ENCODE measurements at places on chromosomes 3 and 15.

DNA sequence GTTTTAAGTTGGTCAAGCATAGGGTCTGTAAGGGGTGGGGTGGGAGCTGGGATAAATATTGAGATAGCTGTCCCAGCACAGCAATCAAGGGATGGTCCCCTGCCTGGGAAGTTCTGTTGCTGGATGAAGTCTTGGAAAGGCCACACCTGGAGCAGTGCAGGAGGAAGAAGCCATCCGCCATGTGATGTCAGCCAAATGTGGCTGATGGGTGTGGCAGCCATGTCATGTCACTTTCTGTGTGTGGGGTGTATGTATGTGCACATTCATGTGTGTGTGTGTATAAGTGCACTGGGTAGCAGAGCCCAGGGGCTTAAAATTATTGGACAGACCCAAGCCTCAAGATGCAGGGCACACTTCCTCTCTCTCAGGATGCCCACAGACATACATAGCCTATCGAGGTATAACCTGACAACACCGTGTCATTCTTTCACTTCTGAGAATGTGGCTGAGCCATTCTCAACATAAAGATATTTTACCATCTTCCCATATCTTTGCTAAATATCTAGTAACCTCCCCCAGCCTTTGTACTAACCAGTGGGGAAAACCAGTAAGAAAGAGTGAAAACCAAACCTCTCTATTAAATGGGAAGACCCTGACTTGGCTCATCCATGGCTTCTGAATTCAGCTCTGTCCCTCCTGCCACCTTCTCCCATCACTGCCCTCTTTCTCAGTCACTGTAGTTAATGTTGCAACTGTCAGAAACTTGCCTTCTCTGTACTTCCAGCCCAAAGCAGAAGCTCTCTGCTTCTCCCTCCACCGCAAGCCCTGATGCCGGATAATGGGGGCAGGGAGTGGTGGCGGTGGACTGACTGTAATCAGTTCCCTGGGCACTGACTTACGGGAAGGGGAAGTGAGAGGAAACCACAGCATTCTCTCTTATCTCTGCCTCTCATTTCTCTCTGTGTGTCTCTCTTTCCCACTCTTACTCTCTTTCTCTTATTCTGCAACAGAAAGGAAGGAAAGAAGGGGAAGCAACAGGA, 11.2 kb downstream of the TNFSF10 start:
- peak; percentile 23 for DNase-seq

DNA sequence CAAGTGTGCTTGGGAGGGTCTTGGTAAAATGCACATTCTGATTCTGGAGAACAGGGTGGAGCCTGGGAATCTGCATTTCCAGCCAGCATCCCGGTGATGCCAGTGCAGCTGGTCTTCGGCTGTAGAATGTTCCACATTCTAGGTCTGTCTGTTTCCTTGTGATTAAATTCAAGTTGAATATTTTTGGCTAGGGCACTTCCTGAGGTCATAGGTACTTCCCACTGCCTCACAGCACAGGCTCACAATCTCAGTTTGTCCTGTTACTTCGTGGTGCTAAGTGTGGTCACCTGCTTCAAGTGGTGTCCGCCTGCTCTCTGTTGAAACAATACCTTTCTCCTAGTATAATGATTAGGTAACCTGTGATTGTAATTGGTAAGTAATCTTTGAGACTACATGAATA, 40.1 kb downstream of the FLNB start:
- DNase-seq, result no peak

- DNase-seq, result no peak
Measured at GRCh38 chr15:47384776-47385175, 332.5 kb upstream of the SEMA6D start.

DNA sequence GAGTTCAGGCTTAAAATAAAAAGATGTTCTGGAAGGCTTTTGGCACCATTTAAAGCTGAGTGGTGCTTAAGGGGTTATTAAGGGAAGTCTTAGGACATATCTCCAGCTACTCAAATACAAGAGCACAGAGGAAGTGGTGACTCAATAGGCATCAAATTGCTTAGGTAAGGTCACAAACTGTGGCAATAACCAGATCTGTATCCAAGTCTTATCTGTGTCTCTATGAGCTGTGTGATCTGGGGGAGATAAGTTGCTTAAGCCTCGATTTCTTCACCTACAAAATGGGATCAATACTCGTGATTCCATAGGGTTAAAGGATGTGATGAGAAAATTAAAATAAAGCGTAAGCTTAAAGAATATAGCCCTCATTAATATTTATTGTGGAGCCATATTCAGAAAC, 7.6 kb downstream of the HDC start:
- DNase-seq, result no peak

GRCh38 chr3:121405631-121406030, 140.2 kb downstream of the POLQ start:
- no peak for DNase-seq

DNA sequence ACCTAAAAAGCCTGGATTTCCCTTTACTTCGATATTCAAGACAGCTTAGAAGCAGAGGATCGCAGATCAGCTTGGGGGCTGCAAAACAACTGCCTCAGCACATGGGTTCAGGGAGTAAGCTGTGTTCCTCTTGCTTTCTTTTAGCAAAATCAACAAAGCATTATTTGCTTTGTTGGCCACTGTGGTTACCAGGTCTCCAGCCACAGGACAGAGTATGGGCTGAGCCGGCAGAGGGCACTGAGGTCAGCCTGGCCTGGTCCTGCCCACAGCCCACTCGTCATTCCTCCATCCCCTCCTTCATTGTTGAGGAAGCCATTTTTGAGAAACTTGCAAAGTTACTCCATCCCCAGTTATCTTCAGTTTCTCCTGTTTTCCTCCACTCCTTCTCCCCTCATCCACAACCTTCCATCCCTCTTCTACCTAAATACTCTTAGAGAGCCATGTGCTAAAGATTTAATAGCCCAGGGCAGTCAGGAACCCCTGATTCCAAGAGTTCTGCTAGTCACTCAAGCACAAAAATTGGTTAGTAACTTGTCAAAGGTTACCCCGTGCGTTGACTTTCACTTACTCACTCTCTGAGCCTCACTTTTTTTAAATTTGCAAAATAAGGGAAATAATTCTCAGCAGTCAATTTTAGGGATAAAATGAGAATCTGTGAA, 60.0 kb upstream of the HES1 start:
- DNase-seq, result no peak

DNA sequence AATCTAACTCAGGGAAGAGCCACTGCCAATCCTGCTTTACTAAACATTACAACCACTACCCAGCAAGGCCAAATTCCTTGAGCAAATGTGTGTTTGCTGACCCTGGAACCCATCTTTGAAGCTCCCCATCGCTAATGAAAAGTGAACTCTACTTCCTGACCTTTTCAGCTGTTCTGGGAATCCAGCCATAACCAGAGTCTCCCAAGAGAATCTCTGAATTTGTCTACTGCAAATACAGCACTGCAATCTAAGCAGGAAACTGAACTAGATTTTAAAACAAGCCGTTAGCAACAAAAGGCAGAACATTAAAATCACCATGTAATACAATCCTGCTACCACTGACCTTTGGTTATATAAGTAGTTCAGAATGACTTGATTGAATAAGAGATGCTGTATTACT, 309.2 kb downstream of the MAGI1 start:
- DNase-seq, result no peak

DNA sequence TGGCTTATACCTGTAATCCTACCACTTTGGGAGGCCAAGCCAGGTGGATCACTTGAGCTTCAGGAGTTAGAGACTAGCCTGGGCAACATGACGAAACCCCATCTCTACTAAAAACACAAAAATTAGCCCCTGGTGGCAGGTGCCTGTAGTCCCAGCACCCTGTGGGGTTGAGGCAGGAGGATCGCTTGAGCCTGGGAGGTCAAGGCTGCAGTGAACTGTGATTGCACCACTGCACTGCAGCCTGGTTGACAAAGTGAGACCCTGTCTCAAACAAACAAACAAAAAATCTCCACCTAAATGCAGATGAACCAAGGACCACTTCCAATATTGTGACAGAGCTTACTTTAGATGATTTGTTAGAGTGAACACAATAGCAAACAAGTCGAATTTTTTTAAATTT, 53.7 kb downstream of the TP53BP1 start:
- DNase-seq, result no peak

- no peak for DNase-seq
Measured at GRCh38 chr3:43426388-43426787, 140.0 kb downstream of the SNRK start.

GRCh38 chr3:8147711-8148110, 353.9 kb upstream of the LMCD1 start:
- DNase-seq, result no peak

GRCh38 chr3:182122779-182123178, 411.1 kb downstream of the SOX2 start:
- no peak for DNase-seq

- DNase-seq, result no peak
Measured at GRCh38 chr15:39202641-39203040, 378.2 kb upstream of the THBS1 start.

DNA sequence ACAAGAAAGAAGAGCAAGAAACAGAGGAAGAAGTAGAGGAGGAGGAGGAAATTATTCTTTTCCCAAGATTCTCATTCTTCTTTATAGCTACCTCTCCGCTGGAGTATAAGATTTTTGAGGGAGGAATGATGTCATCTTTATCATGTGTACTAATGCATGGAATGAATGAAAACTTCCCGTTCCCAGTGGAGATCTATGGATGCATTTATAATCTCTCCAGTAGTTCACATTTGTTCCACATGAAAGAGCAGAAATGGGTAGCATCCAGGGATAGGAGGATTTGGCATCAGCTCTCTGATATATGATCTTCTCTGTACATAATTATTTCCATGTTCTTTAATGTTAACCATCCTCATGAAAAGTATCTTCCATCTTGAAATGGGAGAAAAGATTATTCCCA, 244.4 kb downstream of the ADAMTSL3 start:
- DNase-seq, result no peak

DNA sequence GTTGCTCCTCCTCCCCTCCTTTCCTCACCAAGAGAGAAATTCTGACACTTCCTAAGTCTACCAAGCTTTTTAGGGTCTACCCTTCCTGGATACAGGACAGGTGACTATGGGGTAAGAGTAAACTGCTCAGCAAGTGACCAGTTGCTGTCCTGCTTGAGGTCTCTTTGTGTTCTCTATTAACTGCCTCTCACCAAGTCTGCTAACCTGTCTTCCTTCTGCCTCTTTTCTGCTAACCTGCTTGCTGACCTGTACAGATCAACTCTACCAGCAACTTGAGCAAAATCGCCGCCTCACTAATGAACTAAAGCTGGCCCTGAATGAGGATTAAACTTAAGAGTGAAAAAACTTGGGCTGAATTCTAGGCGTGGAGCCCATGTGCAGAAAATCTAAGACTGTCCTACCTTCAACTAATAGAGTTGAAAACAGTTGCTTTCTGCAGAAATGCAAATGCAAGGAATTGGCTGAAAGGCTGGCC, 27.1 kb downstream of the TPM1 start:
- no peak for DNase-seq

GRCh38 chr15:70245932-70246622, 148.4 kb upstream of the TLE3 start:
- peak; percentile 52 for DNase-seq

DNA sequence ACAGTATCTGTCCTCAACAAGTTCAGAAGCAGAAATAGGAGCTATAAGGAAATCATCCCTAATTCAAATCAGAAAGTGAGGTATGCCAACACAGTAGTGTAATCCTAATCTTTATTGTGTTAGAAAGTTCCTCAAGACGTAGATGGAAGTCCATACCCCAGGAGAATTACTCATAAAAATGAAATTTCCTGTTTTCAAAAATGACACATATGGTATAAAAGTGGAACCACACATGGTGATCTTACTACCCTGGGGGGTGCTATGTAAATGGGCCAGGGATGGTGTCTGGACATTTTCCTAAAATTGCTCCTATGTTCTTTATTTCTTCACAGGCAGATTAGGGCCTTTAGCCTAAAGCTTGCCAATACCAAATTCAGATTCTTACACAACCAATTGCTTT, 204.1 kb downstream of the ARRDC4 start:
- no peak for DNase-seq

DNA sequence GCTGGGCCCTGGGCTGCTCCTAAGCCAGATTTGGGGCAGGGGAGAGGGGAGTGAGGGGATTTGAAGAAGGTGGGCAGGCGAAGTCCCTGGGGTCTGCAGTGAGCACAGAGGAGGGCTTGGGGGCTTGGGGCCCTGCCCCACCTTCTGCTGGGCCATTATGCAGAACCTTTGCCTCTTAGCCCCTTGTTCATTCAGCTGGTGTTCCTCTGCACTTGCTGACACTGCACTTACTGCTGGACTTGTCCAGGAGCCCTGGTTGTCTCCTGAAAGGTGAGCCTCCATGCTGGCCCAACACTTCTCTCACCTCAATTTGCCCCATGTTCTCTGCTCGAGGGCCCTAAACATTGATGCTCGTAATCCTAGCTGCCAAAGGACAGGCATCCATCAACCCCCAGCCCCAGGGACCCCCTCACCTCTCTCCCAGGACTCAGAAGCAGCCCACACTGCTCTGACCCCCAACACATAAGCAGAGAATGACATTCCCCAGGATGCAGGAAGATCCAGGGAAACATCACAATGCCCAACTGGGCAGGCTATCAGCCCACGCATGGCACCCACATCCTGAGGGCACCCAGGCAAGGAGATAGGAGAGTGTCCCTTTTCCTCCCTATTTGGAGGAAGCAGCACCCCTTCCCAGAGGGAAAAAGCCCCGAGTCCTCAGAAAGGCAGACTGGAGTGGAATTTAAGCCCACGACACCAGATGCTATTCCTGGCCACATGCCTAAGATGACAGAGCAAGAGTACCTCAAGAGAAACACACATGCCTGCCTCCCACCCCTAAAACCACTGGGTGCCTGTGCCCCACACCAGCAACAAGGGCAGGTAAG, 76.8 kb downstream of the ADCY5 start:
- DNase-seq, result no peak

DNA sequence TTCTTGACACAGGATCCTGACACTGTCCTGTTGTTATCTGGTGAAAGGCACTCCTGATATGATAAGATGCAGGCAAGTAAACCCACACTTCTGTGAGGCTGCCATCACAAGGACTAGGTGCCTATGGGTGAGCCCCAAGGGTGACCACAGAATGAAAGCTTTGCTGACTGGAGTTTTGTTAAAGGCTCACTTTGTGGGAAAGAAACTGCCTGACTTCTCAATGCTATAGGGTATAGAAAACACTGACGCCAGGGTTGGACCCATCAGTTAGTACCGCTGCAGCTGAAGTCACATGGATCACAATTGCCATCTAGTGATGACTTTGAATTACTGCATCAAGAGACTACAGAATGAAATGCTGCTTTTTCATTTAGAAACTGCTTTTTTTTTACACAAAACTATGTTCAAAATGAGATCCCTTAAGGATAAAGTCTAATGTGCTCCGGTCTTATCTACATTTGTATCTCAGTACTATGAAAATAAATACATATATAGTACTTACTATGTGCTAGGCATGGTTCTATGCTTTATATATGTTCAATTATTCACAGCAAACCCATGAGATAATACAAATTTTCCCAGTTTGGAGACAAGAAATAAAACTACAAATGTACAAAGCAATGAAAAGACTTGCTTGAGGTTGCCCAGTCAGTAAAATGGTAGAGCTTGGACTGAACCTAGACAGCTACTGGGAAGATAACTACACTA, 64.2 kb upstream of the CMSS1 start:
- DNase-seq, result peak; percentile 13

DNA sequence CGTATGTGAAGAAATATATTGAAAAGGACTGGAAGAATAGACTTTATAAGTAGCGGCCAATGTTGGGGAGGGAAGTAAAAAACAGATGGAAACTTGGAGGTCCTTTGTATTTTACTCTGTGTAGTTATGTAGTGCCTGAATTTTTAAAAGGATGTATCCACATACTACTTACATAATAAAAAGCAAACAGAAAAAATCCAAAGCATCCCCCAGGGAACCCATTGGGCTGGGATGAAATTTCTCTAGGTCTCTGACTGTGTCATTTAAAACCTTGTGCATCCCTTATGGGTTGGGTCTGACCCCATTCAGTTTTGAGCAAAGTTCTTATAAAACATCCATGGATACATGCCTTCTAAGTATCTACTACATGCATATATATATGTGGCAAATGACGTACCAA, 141.1 kb downstream of the NR1D2 start:
- DNase-seq, result no peak
